ENCODE measurements at places on chromosomes 12 and 14.

DNA sequence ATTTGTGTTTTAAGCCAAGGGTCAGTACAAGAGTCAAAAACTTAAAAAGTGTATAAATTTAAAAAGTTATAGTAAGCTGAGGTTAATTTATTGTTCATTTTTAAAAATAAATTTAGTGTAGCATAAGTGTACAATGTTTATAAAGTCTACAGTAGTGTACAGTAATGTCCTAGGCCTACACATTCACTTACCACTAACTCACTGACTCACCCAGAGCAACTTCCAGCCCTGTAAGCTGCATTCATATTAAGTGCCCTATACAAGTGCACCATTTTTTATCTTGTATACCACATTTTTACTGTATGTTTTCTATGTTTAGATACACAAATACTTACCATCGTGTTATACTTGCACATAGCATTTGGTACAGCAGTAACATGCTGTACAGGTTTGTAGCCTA lies 37.7 kb downstream of the GPR137C start:
- no peak for DNase-seq

DNA sequence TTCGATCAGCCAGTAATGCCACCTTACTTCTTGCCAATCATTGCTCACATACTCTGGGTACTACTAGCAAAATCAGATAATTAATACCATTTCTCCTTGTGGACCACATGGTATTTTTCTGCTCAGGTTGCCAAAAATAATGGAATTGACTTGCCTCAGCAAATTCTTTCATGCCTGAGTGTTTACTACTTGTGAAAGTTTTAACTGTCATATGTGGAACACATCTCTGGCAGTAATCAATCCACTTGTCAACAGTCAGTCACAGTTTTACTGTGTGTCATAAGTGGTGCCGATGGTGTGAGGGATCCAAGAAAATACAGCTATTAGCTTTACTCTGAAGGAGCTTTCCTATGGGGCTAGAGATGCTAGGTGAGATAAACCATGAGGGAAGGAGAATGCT lies 55.3 kb upstream of the ATF1 start:
- DNase-seq, result no peak

DNA sequence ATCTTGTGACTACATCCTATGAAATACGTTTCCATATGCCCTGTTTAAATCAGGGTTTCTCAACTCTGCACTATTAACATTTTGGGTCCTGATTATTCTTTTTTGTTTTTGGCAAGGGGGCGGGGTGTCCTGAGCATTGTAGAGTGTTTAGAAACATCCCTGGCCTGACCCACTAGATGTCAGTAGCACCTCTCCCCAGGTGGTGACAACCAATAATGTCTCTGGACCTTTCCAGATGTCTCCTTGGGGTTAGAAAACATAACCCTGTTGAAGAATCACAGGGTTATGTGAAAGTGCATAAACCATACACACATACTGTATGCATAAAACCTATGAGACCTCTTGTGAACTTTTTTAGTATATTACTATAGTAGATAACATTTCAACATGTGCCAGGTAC lies 1.4 kb downstream of the ACAD10 start:
- DNase-seq, result no peak

DNA sequence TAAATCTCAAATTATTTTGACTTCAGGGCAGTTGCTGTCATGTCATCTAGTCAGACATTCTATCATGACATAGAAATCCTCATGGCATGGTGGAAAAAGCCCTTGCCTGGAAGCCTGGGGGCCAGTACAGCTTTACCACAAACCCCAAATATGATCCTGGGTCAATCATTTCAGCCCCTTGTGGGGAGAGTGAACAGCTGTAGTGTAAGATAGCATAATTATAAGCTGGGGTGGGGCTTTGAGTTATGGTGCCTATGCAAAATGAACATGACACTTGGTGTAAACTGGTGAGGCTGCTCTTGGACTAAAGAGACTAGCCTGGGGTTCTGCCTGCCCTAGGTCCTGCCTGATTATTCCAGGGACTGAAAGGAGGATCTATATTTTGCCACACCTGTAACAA lies 207.7 kb upstream of the DDHD1 start:
- DNase-seq, result no peak

Data from gastrocnemius medialis (tissue), 4 donors.